ENCODE measurements at places on chromosomes 13 and 19. TPM values are rescaled to one million over a fixed set of nuclear protein-coding genes. Genes with fewer than 3 reads are reported as not detected.

DNA sequence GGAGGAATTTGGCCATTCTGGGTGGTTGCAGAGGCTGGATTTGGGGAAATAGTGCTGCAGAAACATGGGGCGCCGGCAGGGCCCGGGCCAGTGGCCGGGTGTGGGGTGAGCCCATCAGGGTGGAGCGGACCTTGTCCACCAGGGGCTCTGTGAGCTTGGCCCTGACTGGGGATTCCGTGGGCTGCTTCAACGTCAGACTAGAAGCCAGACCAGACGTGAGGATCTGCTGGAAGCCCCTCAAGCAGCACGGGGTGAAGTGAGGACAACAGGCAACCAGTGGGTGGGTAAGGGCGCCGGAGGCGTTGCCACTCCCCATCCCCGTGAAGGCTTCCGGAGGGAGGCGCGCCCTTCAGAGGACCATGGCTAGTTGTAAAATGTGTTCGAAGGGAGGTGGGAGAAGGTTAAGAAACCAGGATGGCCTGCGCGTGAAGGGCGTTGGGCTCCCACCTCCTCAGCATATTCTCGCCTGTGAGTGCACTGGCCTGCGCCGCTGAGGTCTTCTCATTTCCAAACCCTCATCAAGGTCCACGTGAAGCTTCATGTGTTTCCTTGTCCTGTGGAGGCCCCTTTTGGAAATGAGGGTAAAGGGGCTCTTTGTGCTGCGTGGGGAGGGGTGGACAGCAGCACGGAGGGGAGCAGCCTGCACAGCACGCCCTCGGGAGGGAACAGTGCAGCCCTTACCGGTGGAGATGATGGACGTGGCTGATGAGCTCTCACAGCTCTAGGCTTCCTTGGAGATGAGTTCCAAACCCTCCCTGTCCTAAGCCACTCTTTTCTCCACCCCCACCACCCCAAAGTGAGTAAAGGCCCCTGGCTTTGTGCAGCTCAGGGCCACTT is 8.3 kb downstream of the TEX29 start:
- no peak overlapping the region for H3K27ac ChIP-seq
- no peaks in the 10 kb centered on the region for H3K27me3 ChIP-seq
- no peaks in the 10 kb centered on the region for H3K4me1 ChIP-seq
- no peak for DNase-seq

DNA sequence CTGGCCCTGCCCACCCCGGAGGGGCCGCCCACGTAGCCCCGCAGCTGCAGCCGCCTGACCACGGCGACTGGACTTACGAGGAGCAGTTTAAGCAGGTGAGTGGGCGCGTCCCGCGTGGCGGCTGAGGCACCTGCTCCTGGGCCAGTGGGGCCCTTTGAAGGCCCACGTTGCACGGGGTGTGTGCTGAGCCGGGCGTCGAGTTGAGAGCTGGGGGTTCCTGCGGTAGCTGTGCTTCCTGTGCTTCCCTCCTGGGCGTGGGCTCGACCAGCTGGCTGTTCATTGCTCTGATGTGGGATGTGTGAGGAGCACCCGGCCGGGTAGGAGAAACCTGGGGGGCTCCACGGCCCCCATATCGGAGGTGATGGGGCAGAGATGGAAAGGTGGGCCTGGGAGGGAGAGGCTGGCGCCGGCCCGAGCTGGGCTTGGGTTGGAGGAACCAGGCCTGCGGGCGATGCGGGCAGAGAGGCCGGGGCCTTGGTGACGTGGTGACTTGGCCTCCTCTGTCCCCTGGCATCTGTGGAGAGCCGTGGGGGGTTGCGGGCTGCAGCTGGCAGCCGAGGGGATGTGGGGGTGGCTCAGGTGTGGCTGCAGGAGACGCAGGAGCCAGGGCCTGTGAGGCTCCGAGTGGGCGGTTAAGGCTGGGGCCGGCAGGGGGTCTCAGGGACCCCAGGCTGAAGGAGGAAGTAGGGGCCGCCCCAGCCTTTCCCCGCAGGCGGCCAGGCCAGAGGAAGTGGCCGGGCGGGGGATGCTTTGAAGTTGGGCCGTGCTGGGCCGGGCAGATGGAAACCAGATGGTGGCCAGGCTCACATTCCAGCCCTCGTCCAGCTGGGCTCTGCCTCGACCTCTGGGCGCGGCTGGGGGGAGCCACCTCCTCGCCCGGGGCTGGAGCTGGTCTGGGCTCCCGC is 7.1 kb downstream of the ARID3A start:
- peak; percentile 67 for DNase-seq
- no peak overlapping the region for H3K27ac ChIP-seq

- peaks cover 22% of the 10 kb centered on the region for H3K27me3 ChIP-seq
- H3K4me1 ChIP-seq, result peaks cover 19% of the 10 kb centered on the region
- no peak overlapping the region for H3K4me3 ChIP-seq
- no peak for DNase-seq
- no peaks in the 10 kb centered on the region for H3K36me3 ChIP-seq
Measured at GRCh38 chr19:40228346-40228745, 1.9 kb upstream of the CCNP start.

- H3K27ac ChIP-seq, result no peak overlapping the region
- no peak for DNase-seq
- H3K4me3 ChIP-seq, result peak overlapping the region; percentile 26
- H3K4me1 ChIP-seq, result no peaks in the 10 kb centered on the region
- peaks cover 12% of the 10 kb centered on the region for H3K27me3 ChIP-seq
Measured at GRCh38 chr13:24541127-24541475, 28.5 kb upstream of the PARP4 start.

Gene SYCN
- total RNA-seq, result not detected

GRCh38 chr13:36801035-36801434 is 18.0 kb upstream of the RFXAP start:
- no peaks in the 10 kb centered on the region for H3K4me1 ChIP-seq
- no peak overlapping the region for H3K4me3 ChIP-seq
- H3K27me3 ChIP-seq, result no peaks in the 10 kb centered on the region
- H3K27ac ChIP-seq, result no peak overlapping the region

All from CD8-positive, alpha-beta memory T cell (primary cell).